ENCODE measurements at places on chromosomes 12 and 14. TPM values are rescaled to one million over a fixed set of nuclear protein-coding genes. Genes with fewer than 3 reads are reported as not detected.

The PTPRO gene
- total RNA-seq, result 0.47 TPM

The PLXNC1 gene
- total RNA-seq, result 9.5 TPM

The L3HYPDH gene
- 12.3 TPM for total RNA-seq

The RBP5 gene
- total RNA-seq, result not detected

The POC1B gene
- 34.8 TPM for total RNA-seq

The NPFF gene
- total RNA-seq, result not detected

The PTPRB gene
- not detected for total RNA-seq

The SRSF5 gene
- 267 TPM for total RNA-seq

The POTEG gene
- not detected for total RNA-seq

The TAS2R9 gene
- total RNA-seq, result not detected

The RND1 gene
- 3.2 TPM for total RNA-seq

The NTN4 gene
- not detected for total RNA-seq

The TM9SF1 gene
- 16.3 TPM for total RNA-seq

The HOXC10 gene
- total RNA-seq, result not detected

The IL31 gene
- not detected for total RNA-seq

The MGP gene
- not detected for total RNA-seq

The BIN2 gene
- total RNA-seq, result 39.5 TPM

The GRIN2B gene
- total RNA-seq, result not detected

All from activated CD8-positive, alpha-beta T cell treated with anti-CD3 and anti-CD28 coated beads for 36 hours (primary cell).